Hair follicle dermal papilla cell (primary cell): ENCODE measurements at places on chromosomes 13 and 19. TPM values are rescaled to one million over a fixed set of nuclear protein-coding genes. Genes with fewer than 3 reads are reported as not detected.

Gene ZDHHC20
- total RNA-seq = 108 and 124 TPM in 2 replicates

Gene LHFPL6
- 89.6 and 90.5 TPM in 2 replicates for total RNA-seq

Gene ZNF585A
- total RNA-seq = 3.9 and 6.7 TPM in 2 replicates

Gene TTC9B
- not detected in 2 replicates for total RNA-seq

Gene ZNF93
- 10.2 and 17.2 TPM in 2 replicates for total RNA-seq

Gene DLL3
- total RNA-seq = not detected in 2 replicates

Gene MEX3D
- total RNA-seq = 44.9 and 56.5 TPM in 2 replicates

Gene LGALS14
- not detected in 2 replicates for total RNA-seq

Gene SIGLEC14
- total RNA-seq = not detected in 2 replicates

Gene SERTAD1
- total RNA-seq = 12.8 and 14.0 TPM in 2 replicates

Gene MEF2B
- not detected in 2 replicates for total RNA-seq

Gene FAM83E
- 0.24 and 1.3 TPM in 2 replicates for total RNA-seq

Gene ICAM4
- 0.24 and 0.32 TPM in 2 replicates for total RNA-seq

Gene NCAN
- under 0.01 TPM in 1 of 2 replicates, not detected in the other for total RNA-seq
